ENCODE measurements at places on chromosomes 2 and 18.

- no peak for DNase-seq
Observed at GRCh38 chr18:35750929-35751328, 169.4 kb downstream of the GALNT1 start.

DNA sequence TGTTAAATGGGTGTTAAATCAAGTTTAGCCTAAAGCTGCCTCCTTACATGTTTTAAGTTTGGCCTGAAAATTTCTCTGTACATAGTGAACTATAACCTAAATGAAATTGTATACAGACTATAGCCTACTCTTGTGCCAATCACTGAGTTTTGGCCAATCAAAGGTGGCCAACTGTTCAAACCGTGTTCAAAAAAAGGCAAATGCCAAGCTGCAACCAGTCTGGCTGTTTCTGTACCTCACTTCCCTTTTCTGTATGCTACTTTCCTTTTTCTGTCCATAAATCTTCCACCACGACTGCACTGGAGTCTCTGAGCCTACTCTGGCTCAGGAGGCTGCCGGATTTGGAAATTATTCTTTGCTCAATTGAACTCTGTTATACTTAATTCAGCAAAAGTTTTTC lies 121.0 kb downstream of the SPOPL start:
- DNase-seq = peak; percentile 12

DNA sequence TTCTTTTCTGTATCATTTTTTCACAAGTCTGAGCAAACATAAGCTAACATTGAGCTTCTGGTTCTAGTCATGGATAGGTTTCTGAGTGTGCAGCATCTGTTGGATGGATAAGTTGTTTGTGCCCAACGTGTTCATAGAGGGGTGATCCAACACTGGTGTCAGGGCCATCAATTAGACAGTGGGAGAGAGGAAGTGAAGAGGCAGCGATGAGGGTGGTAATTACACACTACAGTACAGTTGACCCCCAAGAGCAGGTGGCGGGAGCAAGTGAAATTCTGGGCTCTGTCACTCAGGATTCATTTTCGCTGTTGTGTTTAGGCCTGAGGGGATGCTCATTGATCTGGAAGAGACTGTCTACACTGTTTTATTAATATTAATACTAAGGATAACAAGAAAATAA lies 180.0 kb upstream of the CXCR4 start:
- DNase-seq = no peak

DNA sequence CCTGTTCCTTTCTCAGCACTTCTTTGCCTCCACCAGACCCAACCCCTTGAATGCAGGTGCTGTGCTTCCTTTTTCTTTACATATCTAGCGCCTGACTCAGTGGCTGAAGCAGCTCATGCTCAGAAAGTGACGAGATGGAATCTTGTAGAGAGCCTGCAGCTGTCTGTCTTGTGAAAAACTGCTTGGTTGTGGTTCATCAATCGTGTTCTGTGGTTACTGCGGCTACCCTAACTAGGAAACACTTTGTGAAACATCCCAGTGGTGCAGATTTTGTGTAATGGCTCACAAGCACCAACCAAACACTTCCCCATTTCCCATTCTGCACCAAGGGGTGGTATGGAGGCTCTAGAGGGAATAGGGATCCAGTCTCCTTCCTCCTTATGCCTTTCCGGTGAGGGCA lies 307.2 kb upstream of the MMADHC start:
- peak; percentile 13 for DNase-seq

GRCh38 chr2:196959734-196960338 lies 33.3 kb upstream of the PGAP1 start:
- DNase-seq = no peak

GRCh38 chr2:102076512-102076911 lies 66.0 kb upstream of the IL1R1 start:
- DNase-seq = no peak

DNA sequence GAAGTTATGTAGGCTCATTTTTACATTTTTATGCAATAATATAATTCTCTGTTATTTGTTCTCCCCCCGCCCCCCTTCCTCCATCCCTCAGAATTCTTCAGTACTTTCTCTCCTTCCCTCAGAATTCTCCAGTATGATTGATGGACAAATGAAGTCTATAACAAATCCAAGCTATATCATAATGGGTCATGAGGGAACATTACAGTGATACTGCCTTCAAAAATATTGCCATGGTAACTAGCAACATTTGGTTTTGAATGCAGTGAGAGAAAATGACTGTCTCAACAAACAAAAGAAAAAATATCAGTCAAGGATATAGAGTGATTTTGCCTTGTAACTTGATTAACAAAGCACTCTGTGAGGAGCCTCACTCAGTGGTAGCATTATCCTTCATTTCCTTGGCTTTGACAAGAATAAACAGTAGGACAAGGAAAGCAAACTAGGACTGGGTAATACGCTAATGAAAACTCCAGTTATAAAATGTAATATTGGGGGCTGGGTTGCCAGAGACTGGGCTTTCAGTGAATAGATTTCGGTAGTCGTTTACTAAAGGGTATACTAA lies 392.9 kb upstream of the CRIM1 start:
- DNase-seq = no peak

DNA sequence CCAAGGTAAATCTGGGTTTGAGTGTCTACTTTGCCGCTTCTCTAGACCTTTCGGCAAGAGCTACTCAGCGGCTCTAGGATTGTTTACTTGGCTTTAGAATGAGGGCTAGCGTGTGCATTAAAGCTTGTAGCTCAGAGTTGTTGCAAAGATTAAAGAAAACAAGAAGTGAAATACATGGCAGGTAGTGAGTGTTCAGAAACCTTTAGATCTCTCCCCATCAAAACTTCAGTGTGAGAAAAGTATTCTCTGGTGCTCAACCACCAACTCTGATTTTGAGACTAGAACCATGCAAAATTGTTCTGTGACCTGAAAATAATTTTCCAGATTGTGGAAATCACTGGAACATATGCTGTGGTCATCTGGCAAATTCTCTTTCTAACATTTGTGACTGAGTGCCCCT lies 512.0 kb downstream of the CMPK2 start:
- DNase-seq = no peak

DNA sequence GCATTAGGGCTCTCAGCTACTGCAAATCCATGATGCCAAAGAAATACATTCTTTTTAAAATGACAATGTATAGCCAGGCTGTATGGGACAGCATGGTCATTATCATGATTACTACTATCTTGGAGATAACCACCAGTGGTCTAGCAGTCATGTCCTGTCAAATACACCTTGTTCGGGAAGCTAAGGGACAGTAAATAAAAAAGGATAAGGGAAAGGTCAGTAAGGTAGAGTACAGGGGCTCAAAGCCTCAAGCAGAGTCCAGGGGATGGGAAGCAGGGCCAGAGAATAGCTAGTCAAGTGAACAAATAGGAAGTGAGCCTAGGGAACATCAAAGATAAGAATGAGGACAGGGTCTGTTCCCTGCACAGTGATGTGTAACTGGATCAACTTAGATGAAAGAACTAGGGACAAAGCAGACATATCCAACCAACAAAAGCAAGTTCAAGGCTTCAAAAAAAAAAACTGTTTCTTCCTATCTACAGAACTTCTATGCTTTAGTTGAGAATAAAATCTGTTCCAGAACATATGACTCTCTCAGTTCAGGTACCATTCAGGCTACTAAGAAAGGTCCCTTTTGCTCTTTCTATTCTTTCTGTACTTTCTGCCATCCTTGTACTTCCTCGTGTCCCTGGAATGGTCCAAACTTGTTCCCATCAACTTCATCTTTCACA lies 62.9 kb upstream of the EHBP1 start:
- no peak for DNase-seq

DNA sequence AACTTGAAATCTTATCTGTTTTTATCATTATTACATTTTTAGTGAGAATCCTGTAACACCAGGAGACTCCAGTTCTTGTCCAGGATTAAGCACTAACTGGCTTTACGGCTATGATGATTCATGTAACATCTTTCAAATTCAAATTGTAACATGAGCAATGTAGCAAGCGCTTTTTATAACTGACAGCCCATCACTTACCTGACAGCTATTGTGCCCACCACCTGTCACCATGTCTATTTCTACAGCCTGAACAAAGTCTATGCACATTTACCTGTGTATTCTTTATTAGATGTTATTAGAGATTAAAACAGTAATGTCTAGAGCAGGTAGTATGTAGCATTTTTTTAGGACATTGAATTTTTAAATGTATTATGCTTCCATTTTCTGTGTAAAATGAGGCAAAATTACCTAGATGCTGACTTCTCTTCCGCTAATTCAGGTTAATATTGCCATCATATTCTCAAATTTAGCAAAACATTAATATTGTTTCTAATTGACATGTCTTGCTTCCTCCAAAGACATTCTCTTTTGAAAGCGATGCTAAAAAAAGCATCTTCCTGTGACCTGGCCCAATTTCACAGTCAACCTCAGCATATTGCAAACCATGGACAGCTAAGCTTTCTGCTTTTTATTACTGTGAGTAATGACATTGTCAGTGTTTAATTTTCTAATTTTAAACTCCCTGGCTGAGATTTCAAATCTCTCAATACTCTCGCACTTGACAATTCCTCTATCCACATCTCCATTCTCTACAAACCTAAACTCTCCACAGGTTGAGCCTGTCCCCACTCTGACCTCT lies 37.8 kb downstream of the RIT2 start:
- DNase-seq = no peak

DNA sequence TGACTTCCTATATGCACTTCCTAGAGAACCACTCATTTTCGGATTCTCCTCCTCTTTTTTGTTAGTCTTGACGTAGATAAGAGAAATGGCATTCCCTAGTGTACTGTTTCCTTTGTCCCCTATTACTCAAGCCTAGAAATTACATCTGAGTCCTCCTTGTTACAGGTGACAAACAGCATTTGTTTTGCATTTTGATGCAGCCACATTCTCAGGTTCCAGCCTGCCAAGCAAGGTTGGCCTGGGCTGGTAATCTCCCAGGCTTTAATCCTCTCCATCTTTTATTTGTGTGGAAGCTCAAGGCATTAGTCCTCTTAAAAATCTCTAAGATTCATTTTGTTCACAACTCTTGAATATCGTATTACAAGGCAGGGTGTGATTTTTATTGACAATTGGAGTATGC lies 318.0 kb upstream of the NRP2 start:
- no peak for DNase-seq

GRCh38 chr2:204264621-204265140 lies 280.6 kb upstream of the PARD3B start:
- DNase-seq = no peak

GRCh38 chr2:158687315-158687714 lies 107.8 kb upstream of the DAPL1 start:
- DNase-seq = no peak

Data from hematopoietic multipotent progenitor cell treated with erythropoietin and hydrocortisone succinate and interleukin-3 and kit ligand, for 6 days (in vitro differentiated cells).